Inflammatory macrophage treated with lipopolysaccharide for 1 hour (primary cell): ENCODE measurements at places on chromosomes 7 and 10.
A peak's percentile ranks its signal among the peaks of the same experiment; 100 is the strongest.

DNA sequence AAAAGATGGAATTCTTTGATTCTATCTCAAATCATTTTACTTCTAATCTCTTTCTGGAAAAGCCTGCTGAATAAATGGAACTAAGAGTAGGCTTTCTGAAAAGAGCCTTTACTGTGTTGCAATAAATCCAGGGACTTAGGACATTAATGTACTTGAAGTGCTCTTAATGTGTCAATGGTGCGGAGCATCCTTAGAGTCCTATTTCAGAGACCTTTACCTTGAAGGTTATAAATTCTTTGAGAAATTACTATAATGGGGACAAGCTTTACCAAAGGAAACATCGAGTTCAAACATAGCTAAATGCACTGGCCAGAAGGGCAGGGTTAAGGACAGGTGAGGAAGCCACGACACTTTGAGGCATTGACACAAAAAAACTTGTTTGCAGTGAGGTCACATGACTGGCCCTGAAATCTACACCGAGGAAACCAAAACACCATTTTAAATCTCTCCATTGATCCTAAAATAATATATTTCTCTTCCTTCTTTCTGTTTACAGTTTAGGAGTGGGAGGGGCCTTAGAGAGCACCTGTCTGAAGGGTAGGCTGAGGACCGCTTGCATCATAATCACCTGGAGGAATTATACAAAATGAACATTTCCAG lies 48.1 kb upstream of the EXOC6 start:
- no peak for DNase-seq

GRCh38 chr10:90447831-90448230 lies 410.0 kb downstream of the HTR7 start:
- DNase-seq: no peak

DNA sequence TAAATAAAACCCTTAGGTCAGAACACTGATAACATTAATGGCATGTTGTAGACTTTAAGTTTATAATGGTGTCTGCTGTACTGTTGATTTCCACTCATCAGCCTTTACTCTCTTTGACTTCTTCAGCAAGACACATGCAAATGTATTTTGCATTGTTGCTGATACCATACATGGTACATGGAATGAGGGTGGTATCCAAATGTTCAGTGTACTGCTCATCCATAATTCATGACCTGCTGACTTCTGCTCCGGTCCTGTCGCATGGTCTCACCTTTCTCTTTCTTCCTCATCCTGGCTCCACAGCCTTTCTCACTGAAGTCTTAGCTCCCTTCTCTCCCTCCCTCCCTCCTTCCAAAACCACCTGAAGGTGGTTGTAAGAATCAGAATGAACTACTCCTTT lies 4.7 kb upstream of the CUBN start:
- DNase-seq: no peak

GRCh38 chr10:83666762-83667161 lies 472.5 kb upstream of the GHITM start:
- no peak for DNase-seq

DNA sequence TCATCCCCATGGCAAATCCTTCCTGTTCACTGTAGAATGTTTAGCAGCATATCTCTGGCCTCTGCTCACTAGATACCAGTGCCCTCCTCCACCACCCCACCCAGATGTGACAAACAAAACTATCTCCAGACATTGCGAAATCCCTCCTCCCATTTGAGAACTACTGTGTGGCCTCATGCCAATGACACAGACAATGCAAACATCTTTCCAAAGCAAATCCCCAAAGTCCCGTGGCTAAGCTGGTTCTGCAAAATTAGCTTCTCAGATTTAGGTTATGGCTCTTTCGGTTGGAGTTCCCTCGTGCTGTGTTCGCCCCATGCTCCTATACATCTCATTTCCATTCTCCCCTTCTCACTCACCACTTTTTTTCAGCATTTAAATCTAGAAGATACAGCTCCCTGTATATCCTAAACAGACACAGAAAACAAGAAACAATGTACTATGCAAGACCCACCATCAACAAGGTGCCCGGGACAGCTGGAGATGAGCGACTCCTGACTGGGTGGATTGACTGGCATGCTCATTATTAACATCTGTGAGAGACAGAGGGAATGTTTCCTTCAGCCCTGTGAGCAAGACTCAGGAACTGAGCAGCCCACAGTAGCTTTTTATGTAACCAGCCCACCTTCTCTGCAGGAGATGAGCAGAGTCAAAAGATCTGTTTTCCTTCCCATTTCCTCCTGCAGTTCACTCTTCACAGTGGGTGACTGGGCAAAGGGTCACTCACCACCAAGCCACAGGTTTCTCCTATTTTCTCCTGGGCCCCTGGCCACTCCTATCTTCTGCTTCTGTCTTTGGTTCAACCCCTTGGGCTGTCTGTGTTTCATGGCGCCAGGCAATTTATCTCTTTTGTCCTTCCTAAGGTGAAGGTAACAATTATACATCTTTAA lies 225.7 kb upstream of the AOAH start:
- peak; percentile 96 for DNase-seq
